ENCODE measurements at places on chromosomes 6 and 20.

DNA sequence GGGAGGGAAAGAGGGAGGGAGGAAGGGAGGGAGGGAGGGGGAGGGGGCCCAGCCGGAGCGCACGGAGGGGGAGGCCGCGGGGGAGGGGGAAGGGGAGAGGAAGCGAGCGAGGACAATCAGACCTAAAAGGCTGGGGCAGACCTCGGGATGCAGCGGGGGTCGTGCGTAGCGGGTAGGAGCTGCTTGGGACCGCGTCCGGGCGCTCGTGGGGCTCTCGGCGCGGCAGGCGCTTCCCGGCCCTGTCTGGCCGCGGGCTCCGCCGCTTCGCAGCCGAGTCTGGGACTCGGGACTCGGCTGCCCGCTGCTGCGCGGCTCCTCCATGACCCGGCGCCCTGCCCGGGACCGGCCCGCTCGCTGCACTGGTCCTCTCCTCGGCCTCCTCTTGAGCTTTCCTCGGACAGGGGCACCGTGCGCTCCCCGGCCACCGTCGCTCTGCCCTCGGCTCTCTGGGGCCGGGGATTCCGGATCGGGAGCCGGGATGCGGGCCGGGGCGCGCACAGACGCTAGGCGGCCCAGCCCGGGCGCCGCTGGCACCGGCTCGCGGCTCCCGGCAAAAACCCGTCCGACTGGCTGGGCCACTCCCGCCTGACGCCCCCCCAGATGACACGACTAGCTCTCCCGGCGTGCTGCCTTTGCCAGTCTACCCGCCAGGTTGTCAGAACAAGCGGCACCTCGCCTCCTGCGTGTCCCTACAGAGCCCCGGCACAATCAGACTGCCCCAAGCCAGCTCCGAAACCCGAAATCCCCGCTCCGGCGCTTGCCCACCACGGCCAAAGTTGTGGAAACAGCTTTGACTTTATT lies 2.2 kb downstream of the TFAP2A start:
- no peaks in the 10 kb centered on the region for H3K36me3 ChIP-seq
- no peaks in the 10 kb centered on the region for H3K27me3 ChIP-seq
- no peak overlapping the region for H3K27ac ChIP-seq
- peak overlapping the region; percentile 71 for H3K4me3 ChIP-seq
- peaks cover 12% of the 10 kb centered on the region for H3K4me1 ChIP-seq
- no peak for DNase-seq

DNA sequence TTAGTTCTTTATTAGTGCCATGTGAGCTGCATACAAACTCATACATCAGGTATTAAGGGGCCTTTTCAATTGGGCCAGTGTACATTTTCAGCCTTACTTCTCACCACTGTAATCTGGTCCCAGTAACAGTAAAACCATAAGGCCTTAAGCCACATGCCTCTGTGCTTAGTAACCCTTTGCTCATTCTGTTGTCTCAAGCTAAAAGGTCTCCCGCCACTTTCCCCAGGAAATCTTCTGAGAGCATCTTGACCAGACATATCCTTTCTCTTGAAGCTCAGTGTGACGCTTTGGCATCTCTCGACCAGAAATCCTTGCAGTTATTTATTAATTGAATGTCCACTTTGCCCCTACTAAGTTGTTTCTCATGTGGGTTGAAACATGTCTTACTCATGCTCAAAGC lies 68.0 kb downstream of the CYP39A1 start:
- H3K27ac ChIP-seq: peak overlapping the region; percentile 9
- DNase-seq: no peak
- H3K4me1 ChIP-seq: no peaks in the 10 kb centered on the region
- H3K4me3 ChIP-seq: no peak overlapping the region
- no peaks in the 10 kb centered on the region for H3K27me3 ChIP-seq

- no peaks in the 10 kb centered on the region for H3K36me3 ChIP-seq
- no peak for DNase-seq
- no peak overlapping the region for H3K4me3 ChIP-seq
- no peak overlapping the region for H3K27ac ChIP-seq
- H3K4me1 ChIP-seq: no peaks in the 10 kb centered on the region
These were observed 646.5 kb downstream of the TENT5A start for GRCh38 chr6:81105998-81106397.

DNA sequence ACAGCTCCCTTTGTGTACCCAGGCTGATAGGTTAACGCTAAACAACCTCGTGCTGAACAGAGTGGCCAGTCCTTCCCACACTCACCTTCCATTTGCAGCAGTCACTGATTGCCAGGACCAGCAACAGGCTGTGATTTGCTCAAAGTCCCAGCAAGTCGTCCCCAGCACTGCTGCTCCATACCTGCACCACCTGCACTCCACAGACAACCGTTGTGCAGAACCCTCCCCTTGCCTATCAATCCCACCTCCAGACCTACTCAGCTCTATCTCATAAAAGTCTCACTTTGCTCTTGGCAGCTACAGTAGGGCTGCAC lies 43.1 kb upstream of the SCML4 start:
- no peak overlapping the region for H3K27ac ChIP-seq
- H3K4me3 ChIP-seq: no peak overlapping the region
- H3K4me1 ChIP-seq: no peaks in the 10 kb centered on the region
- H3K27me3 ChIP-seq: no peaks in the 10 kb centered on the region

- H3K27me3 ChIP-seq: no peaks in the 10 kb centered on the region
- no peaks in the 10 kb centered on the region for H3K36me3 ChIP-seq
- DNase-seq: no peak
- no peak overlapping the region for H3K4me3 ChIP-seq
These were observed 152.4 kb downstream of the ADAT2 start for GRCh38 chr6:143298071-143298470.

DNA sequence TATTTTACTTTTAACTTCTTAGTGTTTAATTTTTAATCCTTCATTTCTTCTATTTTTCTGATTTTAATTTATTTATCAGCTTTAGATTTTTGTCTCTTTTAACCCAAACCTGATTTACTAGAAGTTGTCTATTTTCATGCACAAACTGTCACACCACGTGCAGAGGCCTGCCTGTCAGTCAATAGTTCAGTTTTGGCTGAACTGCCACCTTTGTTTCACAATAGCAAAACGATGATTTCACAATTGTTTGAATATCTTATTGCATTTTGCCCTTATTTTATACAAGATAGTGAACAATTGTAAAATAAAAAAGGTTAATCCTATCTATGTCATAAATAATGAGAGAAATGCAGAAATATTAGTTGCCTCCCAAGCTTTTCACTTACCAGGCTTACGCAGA lies 24.0 kb upstream of the PPP1R3G start:
- no peak for DNase-seq
- no peaks in the 10 kb centered on the region for H3K36me3 ChIP-seq
- H3K27me3 ChIP-seq: no peaks in the 10 kb centered on the region
- H3K4me1 ChIP-seq: no peaks in the 10 kb centered on the region

GRCh38 chr6:130967502-130968445 lies 95.3 kb downstream of the EPB41L2 start:
- no peaks in the 10 kb centered on the region for H3K27me3 ChIP-seq
- H3K27ac ChIP-seq: no peak overlapping the region
- H3K4me1 ChIP-seq: no peaks in the 10 kb centered on the region
- H3K4me3 ChIP-seq: no peak overlapping the region
